Osteoblast (primary cell): ENCODE measurements at places on chromosomes 2 and 18. TPM values are rescaled to one million over a fixed set of nuclear protein-coding genes. Genes with fewer than 3 reads are reported as not detected.

The DOK6 gene
- 2.7 and 3.6 TPM in 2 replicates for total RNA-seq

GRCh38 chr2:44522846-44523245, 161.1 kb downstream of the CAMKMT start:
- DNase-seq, result no peak

DNA sequence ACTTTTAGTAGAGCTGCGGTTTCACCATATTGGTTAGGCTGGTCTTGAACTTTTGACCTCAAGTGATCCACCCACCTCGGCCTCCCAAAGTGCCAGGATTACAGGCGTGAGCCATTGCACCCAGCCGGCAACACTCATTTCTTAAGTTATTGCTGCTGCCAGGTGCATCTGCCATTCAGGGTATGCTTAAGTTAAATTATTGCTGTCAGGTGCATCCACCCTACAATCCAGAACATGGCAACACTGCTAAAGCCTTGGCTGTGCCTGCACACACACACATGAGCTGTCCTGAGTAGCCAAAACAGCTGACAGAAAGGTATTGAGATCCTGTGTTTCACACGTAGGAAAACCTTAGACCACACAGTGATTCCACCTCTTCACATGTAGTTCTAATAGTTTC, 148.2 kb downstream of the FAM161A start:
- DNase-seq, result no peak

GRCh38 chr18:13501891-13502290, 224.5 kb downstream of the FAM210A start:
- no peak for DNase-seq

DNA sequence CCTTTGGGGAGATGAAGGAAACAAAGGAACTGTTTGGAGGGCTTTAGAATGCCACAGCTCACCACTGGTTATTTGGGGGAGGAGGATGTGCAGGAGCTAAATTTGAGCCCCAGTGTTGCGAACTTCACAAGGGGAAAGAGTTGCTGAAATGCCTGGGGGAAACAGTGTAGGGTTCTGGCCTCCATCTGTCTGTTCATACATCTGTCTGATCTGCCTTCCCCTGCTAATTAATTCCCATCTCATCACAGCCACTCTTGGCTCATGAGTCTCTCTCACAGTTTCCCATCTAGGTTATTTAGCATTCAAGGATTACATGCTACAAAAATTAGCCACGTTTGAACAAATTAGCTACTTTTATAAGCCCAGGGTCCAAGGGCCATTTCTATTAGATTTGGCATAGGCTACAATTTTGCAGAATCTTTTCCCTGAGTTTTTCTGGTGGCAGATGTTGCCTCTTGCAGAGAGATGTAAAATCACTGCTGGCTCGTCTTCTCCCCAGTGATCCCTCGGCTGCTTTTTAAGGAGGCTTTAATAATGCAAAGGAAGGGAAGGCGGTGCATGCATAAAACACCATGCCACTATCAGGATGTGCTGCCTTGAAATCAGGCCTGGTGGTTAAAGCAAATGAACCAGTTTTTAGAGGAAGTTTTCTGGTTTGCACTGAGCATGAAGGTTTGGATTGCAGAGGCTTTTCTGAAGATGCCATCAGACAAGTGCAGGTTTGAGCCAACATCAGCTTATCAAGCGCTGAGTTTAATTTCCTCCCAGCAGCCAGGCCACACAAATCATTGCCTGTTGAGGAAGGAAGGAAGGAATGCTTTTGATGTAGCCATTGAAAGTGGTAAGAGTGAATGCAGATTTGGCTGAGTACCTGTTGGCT, 35.0 kb downstream of the ADD2 start:
- DNase-seq, result no peak

The LIMS4 gene
- total RNA-seq, result 6.9 and 15.9 TPM in 2 replicates

GRCh38 chr2:236752096-236752495, 182.5 kb downstream of the ACKR3 start:
- no peak for DNase-seq

The UGT1A7 gene
- not detected in 2 replicates for total RNA-seq

The HOXD10 gene
- not detected in 2 replicates for total RNA-seq

The TTC27 gene
- 24.8 and 25.3 TPM in 2 replicates for total RNA-seq

The TUBA4A gene
- 11.9 and 13.6 TPM in 2 replicates for total RNA-seq

DNA sequence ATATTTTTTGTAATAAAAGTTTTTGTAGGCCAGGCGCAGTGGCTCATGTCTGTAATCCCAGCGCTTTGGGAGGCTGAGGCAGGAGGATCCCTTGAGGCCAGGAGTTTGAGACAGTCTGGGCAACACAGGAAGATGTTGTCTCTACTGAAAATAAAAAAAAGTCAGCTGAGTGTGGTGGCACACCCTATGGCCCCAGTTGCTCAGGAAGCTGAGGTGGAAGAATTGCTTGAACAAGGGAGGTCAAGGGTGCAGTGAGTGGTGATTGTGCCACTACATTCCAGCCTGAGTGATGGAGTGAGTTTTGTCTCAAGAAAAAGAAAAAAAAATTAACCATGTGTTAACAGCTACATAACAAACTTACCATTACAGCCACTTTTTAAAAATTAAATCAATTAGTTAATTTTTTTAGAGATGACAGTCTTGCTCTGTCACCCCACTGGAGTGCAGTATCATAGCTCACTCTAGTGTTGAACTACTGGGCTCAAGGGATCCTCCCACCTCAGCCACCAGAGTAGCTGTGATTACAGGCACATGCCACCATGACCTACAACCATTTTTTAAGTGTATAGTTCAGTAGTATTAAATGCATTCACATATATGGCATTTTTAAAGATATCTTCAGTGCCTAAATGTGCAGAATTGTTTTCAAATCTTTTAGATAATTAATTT, 67.2 kb upstream of the ACYP2 start:
- no peak for DNase-seq

- no peak for DNase-seq
These were observed 13.2 kb upstream of the ILKAP start for GRCh38 chr2:238216651-238217184.

The CYP1B1 gene
- total RNA-seq, result 827 and 849 TPM in 2 replicates

The CYBRD1 gene
- 338 and 514 TPM in 2 replicates for total RNA-seq

DNA sequence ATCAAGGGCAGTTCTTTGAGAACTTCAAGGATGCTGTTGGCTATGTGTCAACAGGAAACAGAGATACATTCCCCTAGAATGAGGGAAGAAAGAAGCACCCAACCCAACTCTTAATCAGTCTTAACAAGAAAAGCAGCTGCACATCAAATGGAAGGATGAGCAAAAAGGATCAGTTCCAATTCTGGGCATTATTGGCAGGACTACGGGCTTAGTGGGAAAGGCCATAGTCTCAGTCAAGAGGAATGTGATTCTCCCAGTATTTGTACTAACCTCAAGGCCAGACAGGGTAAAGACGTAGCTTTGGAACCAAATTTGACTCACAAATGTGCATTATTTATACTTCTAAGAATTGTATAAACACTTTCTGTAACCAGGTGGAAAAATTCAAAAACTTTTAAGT, 18.2 kb downstream of the BMP10 start:
- no peak for DNase-seq

DNA sequence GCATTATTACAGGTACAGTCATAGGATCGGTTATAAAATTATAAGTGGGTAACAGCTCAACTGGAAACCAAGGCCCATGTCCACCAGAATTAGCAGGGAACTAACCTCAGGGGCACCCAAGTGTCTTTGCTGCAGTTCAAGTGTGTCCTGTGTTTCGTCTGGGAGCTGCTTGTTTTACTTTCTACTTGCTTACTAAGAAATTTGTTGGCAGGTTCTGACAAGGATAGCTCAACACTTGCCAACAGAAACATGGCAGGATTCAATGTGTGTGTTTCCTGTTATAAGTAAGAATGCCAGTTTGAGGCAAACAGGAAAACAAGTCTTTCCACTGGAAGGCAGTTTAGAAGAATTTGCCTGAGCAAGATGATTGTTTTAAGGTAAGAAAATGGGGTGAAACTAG, 104.5 kb downstream of the EPHA4 start:
- no peak for DNase-seq

The UPP2 gene
- not detected in 2 replicates for total RNA-seq

- DNase-seq, result no peak
These were observed 79.1 kb upstream of the DLX2 start for GRCh38 chr2:172181840-172182239.

The CDK15 gene
- 4.7 and 5.3 TPM in 2 replicates for total RNA-seq

DNA sequence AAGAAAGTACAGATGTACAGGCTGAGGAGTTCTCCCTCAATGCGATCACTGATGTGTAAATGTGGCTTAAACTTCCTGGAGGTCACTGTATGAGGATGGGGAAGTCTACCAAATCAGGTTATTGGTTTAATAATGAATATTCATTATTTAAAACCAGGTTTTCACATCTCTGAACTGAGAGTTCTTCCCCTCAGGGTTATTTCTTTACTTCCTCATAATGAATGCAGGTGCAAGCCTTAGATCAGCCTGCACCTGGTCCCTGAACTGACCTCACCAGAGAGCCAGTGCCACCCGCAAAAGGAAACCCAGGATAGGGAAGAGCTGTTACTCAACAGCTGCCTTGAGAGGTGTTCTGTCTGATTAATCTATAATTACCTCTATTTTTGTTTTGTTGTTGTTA, 369.0 kb downstream of the EPHA4 start:
- DNase-seq, result no peak

The XIRP2 gene
- not detected in 2 replicates for total RNA-seq

DNA sequence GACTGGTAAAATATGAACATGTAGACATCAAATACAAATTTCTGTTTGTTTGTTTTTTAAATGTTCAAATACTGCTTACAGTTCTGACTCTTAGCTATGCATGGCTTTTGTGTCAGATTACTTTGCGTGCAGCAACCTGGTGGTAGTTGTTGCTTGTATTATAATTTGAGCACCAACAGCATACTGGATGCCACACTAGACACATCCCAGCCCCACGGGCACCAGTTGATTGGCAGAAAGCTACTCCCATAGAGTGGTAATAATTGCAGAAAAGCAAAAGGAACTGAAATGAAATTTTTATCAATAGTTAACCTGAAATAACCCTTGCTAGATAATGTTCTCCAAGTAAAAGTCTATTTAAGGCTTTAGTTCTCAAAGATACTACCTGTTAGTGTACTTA, 91.6 kb downstream of the EHBP1 start:
- no peak for DNase-seq

The DSG1 gene
- total RNA-seq, result not detected in 2 replicates

- no peak for DNase-seq
These were observed 117.2 kb downstream of the RPIA start for GRCh38 chr2:88808652-88809051.

The CFC1 gene
- total RNA-seq, result not detected in 2 replicates

- DNase-seq, result peak; percentile 67
These were observed 51.1 kb downstream of the PAPOLG start for GRCh38 chr2:60806988-60807681.

DNA sequence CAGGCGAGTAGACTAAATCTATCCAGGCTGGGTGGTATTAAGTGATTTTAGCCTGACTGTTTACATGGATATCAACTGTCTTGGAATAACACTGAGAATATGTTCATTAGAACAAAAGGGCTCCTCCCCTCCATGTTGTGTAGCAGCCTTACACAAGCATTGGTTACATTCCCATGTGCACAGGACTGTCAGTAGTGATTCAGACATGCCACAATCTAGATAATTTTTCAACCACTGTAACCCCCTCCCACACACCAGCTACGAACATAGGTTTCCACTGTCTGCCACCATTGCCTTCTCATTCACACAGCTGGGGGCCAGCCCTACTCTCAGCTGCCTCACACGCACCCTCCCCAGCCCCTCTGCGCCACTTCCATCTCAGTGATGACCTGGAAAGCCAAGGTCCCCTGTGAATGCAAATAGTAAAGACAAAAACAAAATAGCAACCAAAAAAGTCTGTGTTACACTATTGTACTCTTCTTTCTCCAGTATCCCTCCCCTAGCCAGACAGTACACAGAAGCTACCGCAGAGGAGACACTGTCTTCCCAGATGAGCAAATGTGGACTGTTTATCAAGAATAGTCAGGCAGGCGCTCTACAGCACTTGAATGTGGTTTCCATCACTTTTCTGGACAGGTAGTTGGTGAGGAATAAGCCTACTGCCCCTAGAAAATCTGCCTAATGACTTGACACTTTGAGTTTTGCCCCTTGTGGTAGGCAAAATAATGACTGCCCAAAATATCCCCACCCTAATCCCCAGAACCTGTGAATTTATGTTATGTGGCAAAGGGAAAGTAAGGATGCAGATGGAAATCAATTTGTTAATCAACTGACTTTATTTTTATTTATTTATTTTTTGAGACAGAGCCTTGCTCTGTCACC, 27.9 kb upstream of the TYMS start:
- DNase-seq, result peak; percentile 22

DNA sequence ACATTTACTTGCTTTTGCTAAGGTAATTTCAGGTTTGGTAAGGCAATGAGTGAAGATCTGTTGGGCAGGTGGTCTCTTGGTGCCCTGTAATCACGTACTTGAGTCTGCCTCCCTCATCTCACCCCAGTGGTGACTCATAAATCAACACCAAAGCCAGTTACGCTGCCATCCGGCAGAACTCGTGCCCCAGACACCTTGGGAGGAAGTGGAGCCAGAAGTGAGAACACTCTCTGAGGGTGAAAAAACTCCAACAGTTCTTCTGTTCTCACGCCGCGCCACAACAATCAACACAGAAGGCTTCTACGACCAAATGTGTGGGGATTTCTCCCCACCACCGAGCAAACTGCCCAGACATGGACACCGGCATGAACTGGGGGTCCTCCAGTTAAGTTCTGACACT, 206.2 kb downstream of the ARL4C start:
- no peak for DNase-seq

DNA sequence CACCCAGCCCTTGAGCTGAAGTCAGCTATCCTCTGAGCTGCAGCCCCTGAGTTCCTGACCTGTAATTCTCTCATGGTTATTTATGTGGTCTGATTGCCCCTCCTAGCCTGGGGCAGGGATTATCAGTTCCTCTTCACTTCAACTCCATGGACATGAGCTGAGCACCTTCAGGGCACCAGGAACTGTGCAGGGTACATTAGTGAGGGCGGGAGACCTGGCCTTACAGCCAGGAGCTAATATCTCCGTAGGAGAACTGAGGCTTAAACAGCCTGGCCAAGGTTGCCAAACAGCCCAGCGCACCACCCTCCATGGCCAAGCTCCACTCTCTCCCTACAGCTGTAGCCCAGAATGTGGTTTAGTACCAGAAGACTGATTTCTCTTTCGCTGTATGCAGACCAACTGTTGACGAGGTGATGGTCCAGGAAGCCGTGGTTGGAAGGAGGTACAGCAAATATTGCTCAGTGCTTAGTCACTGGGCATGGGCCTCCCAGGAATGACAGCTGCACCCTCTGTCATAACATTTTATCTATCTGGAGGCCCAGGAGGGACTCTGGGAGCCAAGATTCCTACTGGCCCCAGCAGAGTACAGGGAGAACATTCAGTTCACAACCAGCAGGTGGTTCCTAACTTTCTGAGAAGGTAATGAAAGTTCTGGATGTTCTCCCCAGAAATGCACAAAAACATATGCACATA, 228.7 kb upstream of the SIX2 start:
- DNase-seq, result peak; percentile 92

The IL1R1 gene
- 89.8 and 116 TPM in 2 replicates for total RNA-seq

The GPR55 gene
- not detected in 2 replicates for total RNA-seq

The CLEC4F gene
- total RNA-seq, result not detected in 2 replicates

- DNase-seq, result no peak
These were observed 25.3 kb upstream of the TNP1 start for GRCh38 chr2:216885117-216885553.
